ENCODE measurements at places on chromosomes 5 and 9. TPM values are rescaled to one million over a fixed set of nuclear protein-coding genes. Genes with fewer than 3 reads are reported as not detected.
A peak's percentile ranks its signal among the peaks of the same experiment; 100 is the strongest.

DNA sequence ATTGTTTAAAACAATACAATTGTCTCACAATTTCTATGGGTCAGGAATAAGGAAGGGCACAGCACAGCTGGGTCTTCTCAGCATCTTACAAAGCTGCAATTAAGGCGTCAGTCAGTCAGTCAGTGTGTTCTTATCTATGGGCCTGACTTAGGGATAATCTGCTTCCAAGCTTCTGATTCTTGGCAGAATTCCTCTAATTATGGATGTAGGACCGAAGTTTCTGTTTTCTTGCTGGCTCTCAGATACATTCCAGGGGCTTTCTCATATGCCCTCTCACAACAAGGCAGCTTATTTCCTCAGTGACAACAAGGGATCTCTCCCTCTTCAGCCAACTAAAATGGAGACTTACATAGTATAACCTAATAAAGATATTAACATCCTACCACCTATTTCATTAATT is 1925.3 kb upstream of the ACO1 start:
- no peak for DNase-seq

DNA sequence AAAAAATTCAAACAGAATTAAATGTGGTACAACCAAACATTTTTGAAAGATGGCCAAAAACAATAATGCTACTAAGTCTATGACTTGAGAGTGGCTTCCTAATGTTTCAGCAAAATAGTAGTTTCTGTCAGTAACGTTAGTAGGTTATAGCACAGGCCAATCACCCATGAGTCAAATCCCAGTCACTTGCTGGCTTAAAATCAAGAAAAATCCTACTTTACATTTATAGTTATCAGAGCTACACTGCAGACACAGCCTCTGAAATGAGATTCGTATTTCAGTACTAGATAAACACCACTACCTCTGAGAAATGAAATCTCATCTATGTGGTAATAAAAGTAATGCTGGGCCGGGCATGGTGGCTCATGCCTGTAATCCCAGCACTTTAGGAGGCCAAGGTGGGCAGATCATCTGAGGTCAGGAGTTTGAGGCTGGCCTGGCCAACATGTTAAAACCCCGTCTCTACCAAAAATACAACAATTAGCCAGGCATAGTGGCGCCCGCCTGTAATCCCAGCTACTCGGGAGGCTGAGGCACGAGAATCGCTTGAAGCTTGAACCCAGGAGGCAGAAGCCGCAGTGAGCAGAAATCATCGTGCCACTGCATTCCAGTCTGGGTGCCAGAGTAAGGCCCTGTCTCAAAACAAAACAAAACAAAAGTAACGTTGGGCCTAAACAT is 6.1 kb downstream of the ZDHHC21 start:
- DNase-seq = no peak

DNA sequence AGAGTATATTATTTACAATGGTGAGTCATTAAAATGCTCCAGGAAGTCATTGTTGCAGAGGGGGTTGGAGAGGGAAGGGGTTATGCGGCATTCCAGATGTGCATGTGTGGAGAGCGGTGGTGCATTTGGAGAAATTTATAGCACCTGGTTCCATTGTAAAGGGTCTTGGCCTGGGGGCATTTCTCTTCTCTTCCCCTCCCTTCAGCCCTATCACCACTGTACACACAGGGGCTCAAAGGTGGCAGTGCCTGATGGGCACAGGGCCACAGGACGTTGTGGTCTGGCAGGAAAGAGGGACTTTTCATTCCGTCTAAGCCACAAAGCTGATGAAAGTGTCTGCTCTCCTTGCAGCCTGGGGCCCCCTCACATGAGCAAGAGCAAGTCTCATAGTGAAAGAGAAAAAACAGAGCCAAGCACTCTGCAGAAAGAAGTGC is 442.4 kb upstream of the ZNF462 start:
- DNase-seq = no peak

DNA sequence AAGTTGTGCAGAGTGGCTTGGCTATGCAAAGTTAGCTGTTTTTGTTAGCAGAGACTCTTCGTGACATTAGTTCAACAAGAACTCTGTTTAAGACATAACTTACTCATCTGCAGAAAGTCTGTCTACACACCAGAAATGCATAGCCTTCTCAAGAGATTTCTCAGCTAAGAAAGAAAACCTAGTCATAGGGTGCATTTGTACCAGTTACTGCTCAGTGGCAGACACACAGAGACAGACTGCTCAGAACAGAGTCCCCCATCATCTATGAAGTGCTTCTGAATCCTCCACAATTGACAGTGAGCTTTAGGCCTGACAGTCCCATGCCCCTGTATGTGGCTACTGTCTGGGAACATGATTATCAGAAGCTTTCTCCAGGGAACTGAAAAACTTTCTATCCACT is 56.1 kb upstream of the IFNK start:
- no peak for DNase-seq

GRCh38 chr5:61631438-61631941 is 299.4 kb downstream of the ZSWIM6 start:
- DNase-seq = peak; percentile 22

- DNase-seq = no peak
Measured at GRCh38 chr9:93904649-93905472, 50.3 kb downstream of the BARX1 start.

DNA sequence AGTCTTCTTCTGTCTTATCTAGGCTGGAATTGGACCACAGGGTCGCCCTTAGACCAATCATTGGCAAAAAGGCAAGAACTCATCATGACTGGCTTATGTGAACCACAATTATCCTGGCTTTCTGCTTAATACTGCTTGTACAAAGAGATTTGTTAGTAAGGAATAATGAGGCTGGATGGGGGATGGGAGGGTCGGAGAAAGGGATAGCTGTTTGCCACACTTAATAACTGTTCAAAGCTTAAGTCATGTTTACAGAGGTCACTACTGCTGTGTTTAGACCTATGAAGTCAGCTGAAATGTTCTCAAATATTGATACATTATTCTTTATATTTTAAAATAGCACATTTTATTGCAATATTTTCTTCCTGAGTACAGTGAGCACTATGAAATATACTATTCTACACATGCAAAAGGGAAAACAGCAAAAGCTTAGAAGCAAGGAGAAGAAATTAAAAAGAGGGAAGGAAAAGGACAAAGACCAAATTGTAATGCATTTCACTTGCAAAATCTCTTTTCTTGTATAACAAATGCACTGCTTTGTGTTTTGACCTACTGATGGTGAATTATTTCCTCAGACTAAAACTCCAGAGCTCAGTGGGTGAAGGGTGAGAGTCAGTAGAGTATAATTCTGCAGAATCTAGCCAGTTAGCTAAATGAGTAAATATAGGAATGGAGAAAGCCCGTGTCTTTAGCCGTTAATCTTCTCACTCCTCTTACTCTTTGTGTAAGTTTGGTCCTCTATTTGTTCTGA is 404.9 kb upstream of the ZNF608 start:
- no peak for DNase-seq

DNA sequence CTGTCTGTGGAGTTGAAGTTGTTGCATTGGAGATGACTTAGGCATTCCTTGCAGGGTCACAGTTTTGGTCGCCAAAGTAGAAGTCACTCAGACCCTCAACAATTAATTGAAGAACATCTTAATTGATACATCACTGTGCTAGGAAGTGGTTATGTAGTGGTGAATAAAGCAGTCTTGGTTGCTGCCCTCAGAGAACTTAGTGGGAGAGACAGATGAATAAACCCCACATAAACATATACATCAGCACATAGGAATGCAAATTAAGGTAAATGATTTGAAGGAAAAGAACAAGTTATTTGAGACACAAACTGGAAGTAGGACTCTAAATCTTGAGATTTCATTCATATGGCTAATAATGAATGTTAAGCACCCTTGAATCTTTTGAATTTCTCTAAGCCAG is 25.7 kb downstream of the FAM174A start:
- no peak for DNase-seq

GRCh38 chr5:60183881-60184280 is 290.4 kb upstream of the PDE4D start:
- DNase-seq = no peak

GRCh38 chr5:137581776-137582175 is 82.7 kb upstream of the SPOCK1 start:
- no peak for DNase-seq

DNA sequence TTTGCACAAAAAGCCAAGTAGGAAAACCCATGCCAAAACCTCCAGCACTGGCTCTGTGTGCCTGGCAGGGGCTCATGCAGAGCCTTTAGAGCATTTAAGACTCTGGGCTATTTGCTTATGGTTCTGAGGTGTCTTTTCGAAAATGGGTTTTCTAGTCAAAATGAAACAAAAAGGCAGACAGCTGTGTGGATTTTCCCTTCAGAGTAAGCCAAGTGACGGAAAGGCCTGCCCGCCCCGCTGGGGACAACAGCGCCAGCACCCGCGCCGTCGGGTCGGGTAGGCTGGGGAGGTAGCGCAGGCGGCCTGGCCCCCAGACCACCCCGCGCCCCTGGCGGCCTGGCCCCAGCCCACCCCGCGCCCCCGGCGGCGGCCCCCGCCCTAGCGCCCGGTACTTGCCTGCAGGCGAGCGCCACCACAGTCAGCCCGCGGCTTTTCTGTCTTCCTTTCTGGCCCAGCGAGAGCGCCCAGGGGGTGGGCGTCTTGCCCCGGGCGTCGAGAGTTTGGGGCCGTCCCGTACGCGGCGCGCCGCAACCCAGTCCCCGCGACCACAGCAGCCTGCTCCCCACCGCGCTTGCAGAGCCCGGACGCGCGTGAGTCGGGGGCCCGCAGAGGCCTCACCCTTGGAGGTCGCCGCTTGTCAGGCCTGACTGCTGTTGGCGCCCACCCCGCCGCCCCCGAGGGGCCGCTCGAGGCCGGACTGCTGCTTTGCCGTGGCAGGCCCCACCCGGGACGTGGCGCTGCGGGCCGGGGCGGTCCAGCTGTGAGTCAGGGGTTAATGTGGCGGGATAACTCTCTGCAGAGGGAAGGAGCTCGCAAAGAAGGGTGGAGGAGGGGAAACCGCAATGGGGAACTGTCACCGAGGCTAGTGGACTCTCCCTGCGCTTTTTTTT is at the start of gene TICAM2:
TICAM2 (minus strand) TSS at position 779 of the 890 bp plus-strand sequence. CDS start 21,223 bp downstream, outside the sequence.
- DNase-seq = peak; percentile 80

GRCh38 chr5:80668016-80668969 is 13.5 kb upstream of the DHFR start:
- DNase-seq = no peak

DNA sequence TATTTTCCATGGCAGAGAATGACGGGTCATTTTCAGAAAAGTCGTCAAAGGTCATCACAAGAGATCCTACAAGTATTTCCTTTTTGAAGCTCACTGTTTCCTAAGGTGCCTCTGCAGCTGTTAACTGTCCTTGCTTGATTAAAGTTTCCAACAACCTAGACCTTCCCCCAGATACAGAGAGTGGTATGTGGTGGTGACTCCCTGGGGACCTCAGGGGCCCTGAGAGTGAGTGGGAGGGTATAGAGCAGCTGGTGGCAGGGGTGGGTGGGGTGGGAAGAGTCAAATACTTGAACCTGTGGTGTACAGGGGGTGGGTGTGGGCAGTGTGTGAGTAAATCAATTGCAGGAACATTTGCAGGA is 1.6 kb upstream of the CD72 start:
- no peak for DNase-seq

DNA sequence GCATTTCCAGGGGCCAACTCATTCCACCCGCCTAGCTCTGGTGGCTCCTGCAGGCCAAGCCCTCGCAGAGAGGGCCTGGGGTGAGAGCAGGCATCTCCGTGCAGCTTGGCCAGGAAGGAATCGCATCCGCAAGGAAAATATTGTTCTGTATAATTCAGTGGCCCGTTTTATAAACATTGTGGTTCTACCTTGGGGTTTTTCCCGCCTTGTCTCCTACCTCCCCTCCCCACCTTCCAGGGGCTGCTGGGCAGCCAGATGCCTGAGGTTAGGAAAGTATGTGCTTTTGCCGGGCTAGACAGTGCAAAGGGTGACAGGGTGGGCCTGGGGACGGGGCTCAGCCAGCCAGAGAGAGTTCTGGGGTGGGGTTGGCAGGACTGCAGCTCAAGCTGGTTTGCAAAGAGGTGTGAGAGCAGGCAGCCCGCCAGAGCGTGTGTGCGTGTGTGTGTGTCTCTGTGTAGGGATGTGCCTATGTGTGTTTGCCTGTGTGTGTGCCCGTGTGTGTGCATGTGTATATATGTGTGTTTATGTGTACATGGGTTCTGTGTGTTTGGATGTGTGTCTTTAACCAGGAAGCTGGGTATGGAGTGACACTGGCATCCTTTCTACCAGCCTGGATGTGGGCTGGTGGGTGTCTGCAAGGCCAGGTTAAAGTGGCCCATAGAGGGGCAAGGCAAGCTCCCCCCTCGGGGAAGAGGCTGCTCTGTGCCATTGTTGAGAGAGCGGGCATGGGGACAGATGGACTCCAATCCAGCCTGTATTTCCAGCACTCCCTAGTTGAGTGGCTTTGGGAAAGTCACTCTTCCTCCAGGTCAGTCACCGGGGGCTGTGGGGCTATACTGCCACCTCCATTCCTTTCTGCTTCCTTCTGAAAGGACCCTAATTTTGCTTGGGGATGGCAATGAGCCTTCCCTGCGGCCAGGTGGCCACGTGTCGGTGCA is 10.6 kb upstream of the SLC2A6 start:
- DNase-seq = peak; percentile 22

DNA sequence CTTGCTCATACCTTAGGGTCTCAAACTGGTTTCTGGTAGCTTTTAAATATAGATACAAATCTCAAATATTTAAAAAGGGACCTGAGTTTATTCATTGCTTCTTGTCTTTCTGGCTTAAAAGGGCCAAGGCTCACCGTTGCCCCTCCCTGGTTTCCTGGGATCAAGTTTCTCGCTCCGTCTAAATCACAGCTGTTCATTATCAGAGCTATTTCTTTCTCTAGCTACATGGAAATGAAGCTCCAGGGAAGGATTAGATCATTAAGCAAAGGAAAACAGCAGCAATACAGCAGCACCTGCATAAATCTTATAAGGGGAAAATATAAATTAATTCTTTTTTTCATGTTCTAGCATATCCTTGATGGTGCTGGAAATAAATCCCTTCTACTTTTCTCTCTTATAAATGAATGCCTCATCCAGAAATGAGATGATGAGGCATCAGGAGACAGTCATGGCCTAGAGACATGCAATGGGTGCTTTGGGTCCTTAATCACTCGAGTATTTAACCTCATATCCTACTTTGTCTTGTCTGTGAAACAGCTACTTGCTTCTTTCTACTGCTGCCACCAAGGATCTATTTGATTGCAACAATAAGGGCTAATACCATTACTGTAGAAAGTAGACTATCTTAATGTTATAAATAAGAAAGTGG is 320.1 kb downstream of the TRPM3 start:
- DNase-seq = no peak

GRCh38 chr5:79517601-79518000 is 3.7 kb upstream of the HOMER1 start:
- no peak for DNase-seq

GRCh38 chr5:1208743-1209488 is 7.5 kb downstream of the SLC6A19 start:
- DNase-seq = peak; percentile 12

The CNTNAP3 gene
- 0.28 TPM for total RNA-seq

The LSM11 gene
- 1.7 TPM for total RNA-seq

The PAEP gene
- total RNA-seq = not detected

The C5 gene
- total RNA-seq = 14.6 TPM

The PCDHGB6 gene
- 3.2 TPM for total RNA-seq

The HMGCR gene
- total RNA-seq = 18.0 TPM

The CCDC192 gene
- not detected for total RNA-seq

The PRDM9 gene
- total RNA-seq = not detected

The NMUR2 gene
- total RNA-seq = not detected

The CCDC180 gene
- total RNA-seq = 4.1 TPM

The IFNA2 gene
- total RNA-seq = not detected

The GABRA1 gene
- total RNA-seq = 0.16 TPM
